ENCODE measurements at places on chromosomes 5 and 9.

GRCh38 chr5:180568914-180569313, 22.4 kb downstream of the SCGB3A1 start:
- DNase-seq: no peak

GRCh38 chr9:2704504-2704903, 12.8 kb upstream of the KCNV2 start:
- no peak for DNase-seq

- DNase-seq: no peak
These were observed 17.5 kb downstream of the ZNF608 start for GRCh38 chr5:124728968-124729332.

- no peak for DNase-seq
These were observed 97.4 kb downstream of the PPP2R2B start for GRCh38 chr5:146781157-146781556.

GRCh38 chr5:159947708-159948358, 31.6 kb downstream of the ADRA1B start:
- no peak for DNase-seq

- DNase-seq: no peak
These were observed 96.5 kb downstream of the GADD45G start for GRCh38 chr9:89701221-89701798.

- DNase-seq: peak; percentile 67
These were observed 159.7 kb downstream of the DOCK2 start for GRCh38 chr5:169796731-169797130.

DNA sequence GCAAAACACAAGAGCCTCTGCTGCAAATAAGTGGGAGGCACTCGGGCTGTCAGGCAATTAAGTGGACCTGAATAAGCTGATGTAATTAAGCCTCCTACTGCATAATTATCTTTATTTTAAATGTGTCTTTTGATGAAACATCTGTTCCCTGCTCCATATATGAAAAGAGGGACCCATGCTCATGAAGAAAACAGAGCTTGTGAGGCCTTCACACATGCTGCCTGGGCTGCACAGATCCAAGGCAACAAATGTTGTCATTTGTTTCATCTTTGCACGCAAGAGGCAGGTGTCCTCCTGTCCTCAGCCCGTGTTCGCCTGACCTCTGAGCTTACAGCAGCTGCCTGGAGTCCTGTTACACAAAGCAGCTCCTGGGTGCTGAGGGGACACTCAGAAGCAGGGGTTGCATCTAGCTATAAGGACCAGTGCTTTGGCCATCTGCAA, 381.1 kb downstream of the ZNF608 start:
- DNase-seq: no peak

- no peak for DNase-seq
These were observed 139.8 kb downstream of the GAS1 start for GRCh38 chr9:86807367-86807976.

GRCh38 chr5:116769470-116769869, 194.8 kb upstream of the SEMA6A start:
- DNase-seq: no peak

- DNase-seq: no peak
These were observed 47.0 kb downstream of the APC start for GRCh38 chr5:112784726-112785125.

DNA sequence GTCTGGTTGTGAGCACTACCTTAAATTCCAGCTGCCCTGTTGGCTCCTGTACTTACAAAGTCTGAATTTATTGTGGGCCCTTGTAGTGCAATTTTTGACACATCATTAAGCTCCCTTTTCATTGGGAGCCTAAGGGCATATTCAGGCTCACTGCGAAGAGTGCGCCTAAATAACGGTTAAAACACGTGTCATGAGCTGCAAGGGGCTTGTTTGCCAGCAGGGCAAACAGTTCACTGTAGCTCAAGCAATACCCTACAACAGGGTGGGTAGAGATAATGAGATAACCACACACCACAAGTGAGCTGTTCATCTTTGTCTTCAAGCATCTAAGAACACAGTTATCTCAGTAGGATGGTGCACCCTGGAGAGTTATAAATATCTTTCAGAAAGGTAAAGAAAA, 214.2 kb downstream of the SLF1 start:
- DNase-seq: peak; percentile 0

GRCh38 chr5:96597438-96598020, 64.6 kb upstream of the CAST start:
- peak; percentile 24 for DNase-seq

GRCh38 chr9:133420392-133420827, 1.8 kb upstream of the ADAMTS13 start:
- DNase-seq: no peak

GRCh38 chr5:171622010-171622409, 163.6 kb upstream of the SMIM23 start:
- peak; percentile 58 for DNase-seq

GRCh38 chr5:119382169-119382568, 26.4 kb downstream of the TNFAIP8 start:
- no peak for DNase-seq

Data from RPMI7951 (cell line).